ENCODE measurements at places on chromosomes 11 and 22.
A peak's percentile ranks its signal among the peaks of the same experiment; 100 is the strongest.

DNA sequence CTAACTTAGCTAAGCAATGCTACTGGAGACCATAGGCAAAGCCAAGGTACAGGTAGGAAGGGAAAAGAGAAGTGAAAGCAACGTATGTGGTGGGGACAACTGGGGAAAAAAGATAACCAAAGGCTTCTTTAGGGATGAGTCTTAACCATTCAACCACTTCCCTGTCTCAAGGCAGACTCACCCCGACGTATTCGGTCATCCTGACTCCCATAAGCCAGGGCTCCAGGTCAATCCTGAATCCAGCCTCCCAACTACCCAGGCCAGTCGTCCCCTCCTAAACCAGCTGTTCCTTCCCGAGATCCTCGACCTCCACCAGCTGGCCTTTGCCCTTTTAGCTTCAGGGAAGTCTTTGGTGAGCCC, 330 bp downstream of the ACP2 start:
- no peak for DNase-seq

DNA sequence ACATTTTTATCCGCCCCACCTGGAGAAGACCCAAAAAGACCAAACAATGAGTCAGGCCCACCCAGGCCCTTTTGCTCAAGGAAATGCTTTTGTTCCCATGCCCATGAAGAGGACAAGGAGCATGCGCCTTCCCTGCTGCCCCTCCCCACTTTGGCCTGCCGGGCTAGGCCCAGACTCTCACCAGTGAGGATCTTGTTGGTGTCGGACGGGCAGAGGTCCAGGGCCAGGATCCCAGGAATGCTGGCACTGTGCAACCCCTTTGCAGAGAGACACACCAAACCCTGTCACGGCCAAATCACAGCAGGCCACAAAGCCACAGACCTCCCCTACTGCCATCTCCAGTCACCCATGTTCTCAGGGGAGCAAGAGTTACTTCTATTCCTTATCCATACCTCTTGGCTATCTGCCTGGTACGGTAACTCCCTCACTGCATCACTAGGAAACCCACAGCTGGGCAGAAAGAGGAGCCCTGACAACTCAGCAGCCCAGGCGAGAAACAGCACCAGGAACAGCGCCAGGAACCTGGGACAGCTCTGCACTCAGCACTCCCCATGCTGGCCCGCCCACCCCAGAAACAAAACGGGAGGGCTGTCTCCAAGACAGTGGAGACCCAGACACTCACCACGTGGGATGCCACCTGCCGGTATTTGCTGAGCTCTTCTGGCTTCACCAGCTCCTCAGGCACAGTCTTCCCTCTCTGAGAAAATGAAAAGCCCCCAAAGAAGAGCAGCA, 5.5 kb downstream of the PRPF19 start:
- DNase-seq, result no peak

- DNase-seq, result peak; percentile 42
Observed at GRCh38 chr11:63906585-63906984, 10.4 kb downstream of the RCOR2 start.

GRCh38 chr11:10072142-10072541, 221.9 kb downstream of the SBF2 start:
- DNase-seq, result no peak

DNA sequence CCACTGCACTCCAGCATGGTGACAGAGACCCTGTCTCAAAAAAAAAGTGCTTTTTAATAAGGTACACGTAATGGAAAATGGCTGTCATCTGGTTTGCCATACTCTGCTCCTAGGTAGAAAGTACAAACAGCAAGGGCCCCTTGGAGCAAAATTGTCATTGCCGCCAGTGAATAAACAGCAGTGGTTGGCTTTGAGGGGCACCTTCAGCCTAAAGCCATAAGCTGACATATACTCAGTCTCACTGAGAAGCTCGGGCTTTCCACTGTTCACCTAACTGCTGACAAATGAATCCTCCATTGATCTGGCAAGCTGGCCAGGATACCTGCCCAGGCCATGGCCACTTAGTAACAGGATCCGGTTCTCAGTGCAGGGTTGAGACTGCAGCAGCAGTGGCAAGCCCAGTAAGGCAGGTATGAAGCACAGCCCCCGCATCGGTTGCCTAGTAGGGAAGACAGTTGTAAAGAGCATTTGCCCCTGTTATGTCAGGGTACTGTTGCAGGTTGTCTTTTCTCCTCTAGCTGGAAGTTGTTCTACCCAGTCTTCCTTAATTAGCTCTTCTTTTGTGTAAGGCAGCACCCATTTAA, 38.8 kb downstream of the MARK2 start:
- DNase-seq, result no peak

GRCh38 chr11:124075841-124076651, 34.9 kb upstream of the OR10G7 start:
- no peak for DNase-seq

GRCh38 chr11:63622323-63622722, 8.1 kb upstream of the PLAAT3 start:
- no peak for DNase-seq

- no peak for DNase-seq
Observed at GRCh38 chr11:19474954-19475721, 234.4 kb upstream of the E2F8 start.

DNA sequence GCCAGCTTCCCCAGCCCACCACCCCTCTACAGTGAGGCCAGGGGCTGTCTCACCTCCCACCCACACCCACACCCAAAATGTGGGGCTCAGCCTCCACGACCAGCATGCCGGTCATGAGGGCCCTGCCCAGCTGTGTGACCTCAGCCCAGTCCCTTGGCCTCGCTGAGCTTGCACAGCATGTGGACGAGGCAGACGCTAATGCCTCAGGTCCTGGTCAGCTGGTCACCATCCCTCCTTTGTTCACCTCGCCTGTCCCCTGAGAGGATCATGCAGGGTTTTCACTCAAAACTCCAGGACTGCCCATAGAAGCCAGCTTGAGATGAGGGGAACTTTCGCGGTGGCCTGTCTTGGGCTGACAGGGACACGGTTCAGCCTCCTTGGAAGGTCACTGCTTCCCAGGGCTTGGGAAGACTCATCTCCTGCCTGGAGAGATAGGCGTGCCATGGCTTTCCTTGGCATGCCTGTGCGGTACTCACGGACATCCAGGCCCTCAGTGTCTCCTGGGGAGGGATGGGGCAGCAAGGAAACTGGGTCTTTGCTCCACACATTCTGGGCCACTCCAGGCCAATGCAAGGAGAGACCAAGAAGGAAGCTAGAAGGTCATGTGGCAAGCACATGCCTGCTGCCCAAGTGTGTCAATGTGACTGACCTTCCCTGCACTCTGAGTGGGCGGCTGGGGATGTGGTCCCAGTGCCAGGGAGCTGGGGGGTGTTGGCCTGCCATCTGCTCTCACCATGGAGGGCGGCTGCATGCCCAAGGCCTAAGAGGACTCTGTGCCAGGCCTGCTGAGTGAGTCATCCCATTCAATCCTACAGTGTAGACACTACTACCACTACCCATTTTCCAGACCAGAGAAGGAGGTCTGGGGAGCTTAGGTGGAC, 3.2 kb upstream of the RTN4R start:
- DNase-seq, result no peak

DNA sequence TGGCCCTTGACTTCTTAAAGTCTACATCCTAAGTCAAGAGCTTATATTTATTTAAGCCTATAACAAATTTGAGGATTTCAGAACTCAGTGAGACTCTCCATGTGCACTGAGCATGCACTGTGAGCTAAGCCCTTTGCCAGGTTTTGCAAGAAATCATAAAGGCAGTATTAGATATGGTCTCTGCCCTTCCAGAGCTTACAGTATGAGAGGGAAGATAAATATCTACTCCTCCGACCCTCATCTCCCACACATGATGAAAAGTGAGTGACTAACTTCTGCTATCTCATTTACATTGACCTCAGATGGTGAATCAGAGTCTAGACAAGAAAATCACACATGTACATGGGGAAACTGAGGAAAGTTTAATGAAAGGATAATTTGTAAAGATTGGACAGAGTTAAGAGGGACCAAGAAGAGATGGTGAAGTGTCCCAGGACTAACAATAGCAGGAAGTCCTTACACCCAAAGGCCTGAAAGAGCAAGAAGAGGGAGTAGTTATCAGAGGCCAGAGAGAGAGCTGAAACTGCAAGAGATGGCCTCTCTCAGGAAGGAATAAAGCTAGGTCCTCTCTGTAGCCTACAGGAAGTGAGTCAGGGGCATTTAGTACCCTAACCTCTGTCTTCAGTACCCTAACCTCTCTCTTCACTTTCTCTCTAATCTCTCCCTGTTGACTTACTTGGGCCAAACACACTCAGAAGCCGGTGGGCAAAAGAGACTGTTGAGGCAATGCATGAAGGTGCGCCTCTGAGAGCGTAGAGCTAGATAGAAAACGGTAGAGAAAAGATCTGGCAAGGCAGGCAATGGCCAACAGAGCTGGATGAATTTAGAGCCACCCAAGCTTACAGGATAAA, 23.0 kb upstream of the BLID start:
- DNase-seq, result no peak

- no peak for DNase-seq
Observed at GRCh38 chr11:118612378-118612777, 5.0 kb downstream of the PHLDB1 start.

- peak; percentile 66 for DNase-seq
Observed at GRCh38 chr11:72413914-72414628, 20.3 kb downstream of the CLPB start.

GRCh38 chr11:6225896-6226295, 8.5 kb downstream of the FHIP1B start:
- DNase-seq, result no peak

GRCh38 chr22:21951931-21952465, 650 bp downstream of the PPM1F start:
- DNase-seq, result no peak

DNA sequence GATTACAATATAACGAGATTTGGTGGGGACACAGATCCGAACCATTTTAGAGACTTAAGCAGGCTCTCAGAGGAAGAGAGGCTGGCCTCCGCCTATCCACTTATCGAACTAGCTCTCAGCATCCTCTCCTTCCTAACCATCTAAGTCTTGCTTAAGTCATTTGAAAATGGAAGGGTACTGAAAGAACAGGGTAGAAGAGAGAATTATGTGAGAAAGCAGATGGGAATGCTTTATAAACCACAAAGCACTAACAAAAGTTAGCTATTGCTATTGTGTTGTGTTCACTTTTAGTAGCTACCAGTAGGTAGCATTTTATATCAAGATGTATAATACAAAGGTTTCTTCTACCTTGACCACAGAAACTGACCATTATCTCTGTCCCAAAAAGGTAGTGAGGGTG, 153.4 kb upstream of the CADM1 start:
- DNase-seq, result no peak

- no peak for DNase-seq
Observed at GRCh38 chr11:34706709-34707461, 86.0 kb downstream of the EHF start.

DNA sequence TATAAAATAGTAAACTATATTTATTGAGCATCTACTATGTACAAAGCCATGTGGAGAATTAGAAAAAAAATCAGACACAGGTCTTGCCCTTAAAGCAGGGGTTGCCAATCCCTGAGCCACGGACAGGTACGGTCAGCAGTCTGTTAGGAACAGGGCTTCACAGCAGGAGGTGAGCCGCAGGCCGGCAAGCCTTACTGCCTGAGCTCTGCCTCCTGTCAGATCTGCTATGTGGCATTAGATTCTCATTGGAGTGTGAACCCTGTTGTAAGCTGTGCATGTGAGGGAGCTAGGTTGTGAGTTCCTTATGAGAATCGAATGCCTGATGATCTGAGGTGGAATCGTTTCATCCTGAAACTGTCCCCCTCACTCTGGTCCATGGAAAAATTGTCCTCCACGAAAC, 2.1 kb upstream of the RAG2 start:
- DNase-seq, result no peak

DNA sequence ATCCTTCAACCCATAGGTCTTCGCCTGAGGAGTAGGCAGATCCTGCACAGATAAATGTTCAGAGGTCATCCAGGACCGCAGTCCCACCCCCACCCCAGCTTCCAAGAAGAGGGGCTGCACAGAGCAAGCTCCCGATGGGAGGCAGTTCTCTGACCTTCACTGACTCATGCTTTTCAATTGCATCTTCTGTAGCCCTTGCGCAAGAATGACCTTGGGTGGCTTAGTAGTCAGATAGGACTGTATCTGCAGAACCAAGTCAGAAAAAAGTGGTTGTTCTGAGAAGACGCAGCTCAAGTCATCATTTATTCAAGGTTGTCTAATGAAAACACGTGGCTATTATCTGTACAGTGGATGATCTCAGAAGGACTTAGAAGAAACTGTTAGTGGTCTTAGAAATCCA, 16.4 kb upstream of the GRAMD1B start:
- no peak for DNase-seq

GRCh38 chr11:113593698-113594308, 112.3 kb downstream of the TMPRSS5 start:
- no peak for DNase-seq

GRCh38 chr22:49587421-49587820, 240.3 kb downstream of the BRD1 start:
- DNase-seq, result no peak

GRCh38 chr11:130407978-130408377, 20.4 kb downstream of the ADAMTS8 start:
- DNase-seq, result no peak

GRCh38 chr11:134691985-134692384, 279.9 kb upstream of the B3GAT1 start:
- DNase-seq, result no peak

DNA sequence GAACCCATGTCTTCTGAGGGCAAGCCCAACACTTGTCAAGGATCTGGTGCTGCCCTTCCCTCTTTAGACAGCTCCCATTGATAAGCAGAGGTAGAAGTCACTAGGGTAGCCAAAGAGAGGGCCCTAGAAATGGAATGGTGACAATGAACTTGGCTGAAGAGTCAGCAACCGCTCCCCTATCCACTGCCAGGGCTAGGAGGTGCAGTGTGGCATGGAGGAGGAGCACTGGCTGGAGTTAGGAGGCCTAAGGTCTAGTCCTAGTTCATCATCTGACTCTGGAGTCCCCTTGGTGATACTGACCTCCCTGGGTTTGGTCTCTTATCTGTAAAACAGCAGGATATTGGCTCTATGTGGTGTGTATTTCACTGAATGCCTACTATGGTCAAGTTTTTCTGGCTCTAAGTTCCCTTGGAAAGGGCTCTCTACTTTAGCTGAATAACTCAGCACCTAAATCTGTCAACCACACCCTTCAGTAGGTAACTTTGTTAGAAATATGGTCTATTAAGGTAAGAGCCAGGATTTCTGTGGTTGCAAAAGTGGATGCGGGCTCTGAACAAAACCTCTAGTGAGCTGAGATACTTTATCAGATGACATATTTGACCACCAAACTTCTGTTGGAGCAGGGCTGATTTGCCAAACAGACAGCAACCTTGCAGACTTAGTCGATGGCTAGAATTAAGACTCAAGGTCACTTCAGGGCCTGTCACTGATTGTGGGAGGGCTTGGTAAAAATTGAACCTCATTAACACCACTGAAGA, 10.5 kb downstream of the TIMP3 start:
- no peak for DNase-seq

GRCh38 chr11:77207618-77208313, 79.7 kb downstream of the MYO7A start:
- no peak for DNase-seq

GRCh38 chr11:19734171-19734570, 21.5 kb downstream of the NAV2 start:
- no peak for DNase-seq

- DNase-seq, result no peak
Observed at GRCh38 chr11:47536915-47537314, 16.0 kb downstream of the CELF1 start.

GRCh38 chr11:112650527-112650926, 310.7 kb upstream of the NCAM1 start:
- no peak for DNase-seq

Data from T-helper 17 cell (primary cell).